ENCODE measurements at places on chromosomes 7 and 10.

DNA sequence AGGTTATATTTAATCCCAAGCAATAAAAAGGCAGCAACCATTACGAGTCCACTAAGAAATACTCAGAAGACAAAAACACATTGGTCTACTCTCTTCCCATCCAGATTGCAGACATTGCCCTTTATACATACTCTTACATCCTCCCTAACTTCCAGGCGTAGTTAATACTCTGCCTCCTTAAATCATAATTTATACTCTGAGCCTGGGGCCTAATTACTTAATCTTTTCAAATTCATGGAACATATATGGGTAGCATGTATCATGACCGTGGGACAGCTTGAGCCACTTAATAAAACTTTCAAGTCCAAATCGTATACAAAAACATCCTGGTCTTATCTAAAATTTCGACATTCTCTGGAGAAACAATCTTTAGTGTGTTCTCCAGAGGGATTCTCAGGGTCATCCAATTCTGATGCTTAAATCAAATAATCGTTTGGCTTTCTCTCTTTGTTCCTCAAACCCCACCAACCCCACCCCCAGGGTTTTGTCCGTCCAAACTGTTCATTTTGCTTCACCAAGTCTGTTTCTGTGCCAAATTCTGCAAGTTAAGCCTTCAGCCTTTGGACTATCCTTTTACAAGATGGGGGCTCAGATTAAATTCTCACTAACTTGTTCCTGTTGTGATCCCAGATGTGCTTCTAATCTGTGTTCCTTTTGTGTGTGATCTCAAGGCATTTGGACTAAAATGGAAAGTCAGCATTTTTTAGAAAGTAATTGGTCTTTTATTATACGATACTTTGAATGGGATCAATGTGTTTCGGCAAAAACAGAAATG lies 86.4 kb downstream of the ADAM12 start:
- no peak for DNase-seq

DNA sequence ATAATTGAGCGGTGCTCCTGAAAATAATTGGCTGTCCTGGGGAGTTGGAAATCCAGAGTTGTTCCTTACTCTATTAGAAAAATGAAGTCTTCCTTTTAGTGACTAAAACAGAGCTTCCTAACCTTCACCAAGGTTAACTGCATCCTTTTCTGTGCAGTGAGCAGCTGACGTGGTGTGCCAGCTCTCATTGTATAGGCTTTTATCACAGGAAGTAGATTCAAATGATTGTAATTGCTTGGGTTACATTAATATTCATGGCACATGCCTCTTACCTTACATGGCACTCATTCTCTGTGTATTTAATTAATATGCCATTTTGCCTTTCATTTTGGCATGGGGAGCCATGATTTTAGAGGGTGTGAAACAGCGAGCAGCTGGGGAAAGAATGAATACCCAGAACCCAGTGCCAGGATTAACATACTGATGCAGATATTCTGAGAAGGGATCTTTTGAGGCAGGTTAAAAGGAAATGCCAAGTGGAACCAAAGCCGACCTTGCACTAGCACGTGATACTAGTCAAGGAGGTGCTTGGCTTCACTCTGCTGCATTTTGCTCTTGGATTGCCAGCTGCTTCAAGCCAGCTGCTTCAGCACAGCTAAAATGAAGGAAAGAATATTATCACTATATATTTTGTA lies 115.3 kb downstream of the ST7 start:
- DNase-seq: peak; percentile 78

GRCh38 chr10:75061709-75062505 lies 49.5 kb upstream of the SAMD8 start:
- DNase-seq: no peak

- no peak for DNase-seq
These were observed 45.5 kb upstream of the LAMB1 start for GRCh38 chr7:108048422-108048821.

GRCh38 chr10:103192089-103192450 lies 1.0 kb downstream of the NT5C2 start:
- no peak for DNase-seq

DNA sequence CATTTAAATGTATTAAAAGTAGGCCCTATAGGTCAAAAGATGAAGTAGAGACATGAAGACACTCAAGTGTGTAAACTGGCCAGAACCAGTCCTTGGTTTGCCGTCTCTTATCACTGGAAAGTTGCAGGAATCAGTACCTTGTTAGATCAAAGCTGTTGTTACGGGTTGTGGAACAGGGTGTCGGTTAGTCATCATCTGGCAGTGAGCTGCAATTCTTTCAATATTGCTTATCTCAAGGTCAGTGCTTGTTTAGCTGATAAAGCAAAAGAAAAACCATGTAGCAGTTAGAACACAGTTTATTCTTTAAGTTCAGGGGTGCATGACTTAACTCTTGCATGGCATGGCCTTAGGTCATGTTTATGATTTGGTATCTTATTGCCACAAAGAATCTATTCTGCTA lies 10.0 kb upstream of the SLC13A1 start:
- DNase-seq: no peak

- no peak for DNase-seq
These were observed 137.5 kb downstream of the ST7 start for GRCh38 chr7:117090791-117091190.

- no peak for DNase-seq
These were observed 2.7 kb downstream of the TMEM176A start for GRCh38 chr7:150803161-150803860.

GRCh38 chr7:4799508-4800268 lies 24.3 kb downstream of the AP5Z1 start:
- no peak for DNase-seq

GRCh38 chr7:47724335-47724982 lies 142.5 kb upstream of the TNS3 start:
- no peak for DNase-seq

- DNase-seq: no peak
These were observed 25.6 kb downstream of the TMEM209 start for GRCh38 chr7:130179631-130180030.

- DNase-seq: no peak
These were observed 100.6 kb downstream of the GPR26 start for GRCh38 chr10:123766761-123767160.

DNA sequence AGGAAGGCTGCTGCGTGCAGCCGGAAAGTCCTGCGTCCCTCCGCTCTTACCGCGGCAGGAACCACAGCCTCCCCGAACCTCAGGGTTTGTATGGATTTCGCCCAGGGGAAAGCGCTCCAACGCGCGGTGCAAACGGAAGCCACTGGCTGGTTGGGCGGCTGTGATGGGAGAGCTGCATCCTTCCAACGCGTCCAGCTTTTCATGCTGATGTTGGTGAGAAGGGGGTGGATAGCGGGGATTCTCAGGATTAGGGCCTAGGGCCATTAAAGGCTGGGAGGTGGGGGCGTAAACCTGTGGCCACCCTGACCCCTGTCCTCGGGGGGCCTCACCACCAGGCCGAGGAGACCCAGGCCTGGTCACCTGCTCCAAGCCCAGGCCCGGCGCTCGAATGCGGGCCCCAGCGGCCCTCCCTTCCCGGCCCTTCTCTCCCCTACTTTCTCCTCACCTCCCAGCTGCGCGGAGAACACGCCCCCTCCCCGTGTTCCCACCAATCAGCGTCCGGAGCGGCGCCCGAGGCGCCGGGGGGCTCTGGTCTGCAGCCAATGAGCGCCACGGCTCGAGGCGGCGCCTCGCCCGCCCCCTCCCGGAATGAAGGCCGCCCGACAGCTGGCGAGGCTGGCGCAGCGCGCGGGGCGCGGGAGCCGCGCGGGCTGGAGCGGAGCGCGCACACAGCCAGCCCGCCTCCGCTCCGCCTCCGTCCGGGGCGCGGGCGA lies 458 bp upstream of the NANOS1 start:
- DNase-seq: peak; percentile 47

DNA sequence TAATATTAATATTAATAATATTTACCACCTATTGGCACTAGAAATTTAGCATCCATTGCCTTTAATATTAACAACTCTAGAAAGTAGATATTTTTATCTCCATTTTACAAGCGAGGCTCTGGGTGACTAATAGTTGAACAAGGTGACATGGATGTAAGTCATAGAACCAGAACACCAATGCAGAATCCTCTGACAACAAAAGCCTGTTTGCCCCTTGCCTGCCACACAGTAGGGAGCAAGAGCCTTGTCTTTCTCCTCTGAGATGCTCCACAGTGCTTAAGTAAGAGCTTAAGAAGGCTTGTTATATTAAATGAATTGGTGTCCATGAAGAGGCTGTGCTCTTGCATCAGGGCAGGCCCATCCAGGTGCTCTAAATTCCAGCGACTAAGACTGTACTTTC lies 51.2 kb upstream of the LBX1 start:
- no peak for DNase-seq

GRCh38 chr7:98808751-98809460 lies 60.9 kb downstream of the TMEM130 start:
- DNase-seq: no peak

DNA sequence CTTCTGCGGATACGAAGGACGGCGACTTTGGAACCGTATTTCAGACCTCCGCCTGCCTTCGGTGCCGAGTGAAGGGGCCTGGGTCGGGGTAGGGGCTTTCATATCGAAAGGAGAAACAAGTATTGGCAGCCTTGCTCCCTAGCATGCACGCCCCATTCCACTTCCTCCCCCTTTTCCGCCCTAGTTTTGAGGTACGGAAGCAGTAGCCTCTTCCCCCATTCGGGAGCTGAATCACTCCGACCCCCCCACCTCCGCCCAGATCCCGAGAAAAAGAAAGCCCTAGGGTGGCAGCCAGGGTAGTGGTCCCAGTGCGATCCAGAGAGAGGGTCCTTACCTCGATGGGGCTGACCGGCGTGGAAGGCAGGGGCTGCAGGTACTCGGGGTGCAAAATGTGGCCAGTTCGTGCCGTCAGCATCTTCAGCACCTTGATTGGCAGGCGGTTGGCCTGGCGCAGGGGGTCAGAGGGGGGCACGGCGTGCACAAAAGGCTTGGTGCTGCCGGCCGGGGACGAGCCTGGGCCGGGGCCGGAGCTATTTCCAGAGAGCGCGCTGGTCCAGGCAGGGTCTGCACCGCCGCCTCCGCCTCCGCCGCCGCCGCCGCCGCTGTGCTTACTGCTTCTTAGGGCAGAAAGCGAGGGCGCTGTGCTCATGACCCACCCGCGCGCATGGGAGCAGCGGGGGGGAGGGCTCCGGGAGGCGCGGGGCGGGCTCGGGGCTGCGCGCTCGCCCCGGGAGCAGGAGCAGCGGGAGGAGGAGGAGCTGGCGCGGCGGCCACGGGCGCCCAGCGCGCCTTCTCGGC lies 594 bp downstream of the ZNF503 start:
- peak; percentile 6 for DNase-seq

GRCh38 chr10:75407713-75408508 lies 6.3 kb upstream of the ZNF503 start:
- DNase-seq: no peak

GRCh38 chr10:110210674-110211464 lies 3.5 kb downstream of the MXI1 start:
- DNase-seq: peak; percentile 47

GRCh38 chr7:130273081-130273932 lies 6.6 kb downstream of the CPA2 start:
- DNase-seq: peak; percentile 93

DNA sequence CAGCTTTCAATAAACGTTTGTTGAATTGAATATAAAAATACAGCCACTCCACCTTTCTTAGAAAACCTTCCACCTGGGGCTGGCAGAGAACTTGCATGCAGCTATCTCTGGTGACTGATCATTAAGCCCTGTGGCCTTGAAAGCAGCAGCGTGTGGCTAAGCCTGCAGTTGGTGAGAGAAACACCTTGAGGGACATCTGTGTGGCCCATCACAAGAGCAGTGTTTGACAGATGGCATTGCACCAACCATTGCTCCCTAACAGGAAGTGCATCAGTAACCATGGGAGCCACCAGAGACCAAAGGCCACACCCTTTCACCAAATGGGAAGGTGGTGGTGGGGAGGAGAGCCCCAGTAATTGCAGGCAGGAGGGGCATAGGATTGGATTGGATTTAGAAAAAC lies 22.4 kb downstream of the RHOBTB1 start:
- no peak for DNase-seq

DNA sequence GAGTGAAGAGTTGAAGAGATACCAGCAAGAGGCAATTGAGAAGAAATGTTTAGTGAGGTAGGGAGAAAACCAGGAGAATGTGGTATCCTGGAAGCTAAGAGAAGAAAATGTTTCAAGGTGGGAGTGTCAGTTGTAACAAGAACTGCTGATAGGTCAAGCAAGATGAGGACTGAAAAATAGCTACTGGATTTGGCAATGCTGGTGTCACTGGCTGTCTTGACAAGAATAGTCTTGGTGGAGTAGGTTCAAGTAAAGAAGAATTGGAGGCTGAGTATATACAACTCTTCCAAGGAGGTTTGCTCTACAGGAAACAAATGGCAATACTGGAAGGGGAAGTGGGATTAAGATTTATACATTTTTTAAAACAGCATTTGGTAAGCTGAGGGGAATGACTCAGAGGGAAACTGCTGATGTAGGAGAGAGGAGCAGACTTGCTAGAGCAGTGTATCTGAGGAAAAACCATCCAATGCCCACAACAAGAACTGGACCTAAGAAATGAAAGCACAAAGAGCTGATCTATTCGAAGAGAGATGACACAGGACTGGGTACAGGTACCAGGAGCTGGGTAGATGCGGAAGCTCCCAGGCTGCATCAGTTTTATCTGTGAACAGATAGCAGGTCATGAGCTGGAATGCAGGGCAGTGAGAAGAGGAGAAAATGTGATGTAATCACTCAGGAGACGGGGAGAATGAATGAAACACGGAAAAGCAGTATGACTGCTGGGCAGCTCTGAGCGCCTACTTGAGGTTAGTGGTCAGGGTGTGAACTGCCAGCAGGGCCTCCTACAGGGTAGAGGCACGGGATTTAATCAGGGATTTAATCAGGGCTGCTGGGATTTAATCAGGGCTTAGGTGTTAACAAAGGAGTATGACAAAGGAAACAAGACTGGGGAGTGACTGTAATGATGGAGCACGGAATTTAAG lies 34.5 kb downstream of the FAM25A start:
- DNase-seq: no peak

DNA sequence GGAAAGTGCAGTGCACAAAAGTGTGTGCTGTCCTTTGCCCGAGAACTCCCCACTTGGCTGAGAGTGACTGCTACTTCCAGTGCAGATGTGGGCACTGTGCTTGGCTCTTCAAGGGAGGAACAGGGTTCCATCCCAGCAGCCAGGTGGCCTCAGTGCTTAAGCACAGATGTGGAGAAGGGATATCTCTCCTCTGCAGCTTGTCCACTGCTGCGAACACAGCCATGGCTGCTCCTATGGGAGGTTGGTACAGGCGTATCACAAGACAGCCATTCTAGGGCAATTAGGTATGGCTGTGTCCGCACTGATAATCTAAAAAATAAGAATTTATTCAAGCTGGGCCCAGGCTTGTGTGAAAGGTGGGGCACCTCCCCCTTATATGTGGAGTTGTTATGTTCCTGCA lies 66.6 kb downstream of the GLCCI1 start:
- DNase-seq: no peak
